ENCODE measurements at places on chromosomes 2 and 18. TPM values are rescaled to one million over a fixed set of nuclear protein-coding genes. Genes with fewer than 3 reads are reported as not detected.

DNA sequence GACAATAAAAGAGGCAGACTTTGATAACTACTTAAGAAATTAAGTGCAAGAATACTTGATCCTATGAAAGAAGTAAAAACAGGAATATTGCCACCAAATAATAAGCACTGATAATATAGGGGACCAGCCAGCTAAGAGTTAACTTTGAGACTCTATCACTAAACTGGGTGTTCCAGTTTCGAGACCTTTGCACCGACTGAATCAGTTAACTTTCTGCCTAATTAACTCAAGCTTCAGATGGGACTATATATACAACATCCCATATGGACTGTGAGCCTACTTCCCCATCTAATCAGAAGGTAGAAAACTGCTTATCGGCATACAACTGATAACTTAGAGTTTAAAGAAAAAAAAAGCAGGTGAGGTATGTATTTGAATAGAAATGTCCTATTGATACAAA, 25.8 kb upstream of the SLC9A2 start:
- no peaks in the 10 kb centered on the region for H3K4me1 ChIP-seq
- H3K27ac ChIP-seq = no peak overlapping the region
- no peaks in the 10 kb centered on the region for H3K27me3 ChIP-seq
- H3K36me3 ChIP-seq = no peaks in the 10 kb centered on the region
- no peak overlapping the region for H3K4me3 ChIP-seq
- no peak for DNase-seq

DNA sequence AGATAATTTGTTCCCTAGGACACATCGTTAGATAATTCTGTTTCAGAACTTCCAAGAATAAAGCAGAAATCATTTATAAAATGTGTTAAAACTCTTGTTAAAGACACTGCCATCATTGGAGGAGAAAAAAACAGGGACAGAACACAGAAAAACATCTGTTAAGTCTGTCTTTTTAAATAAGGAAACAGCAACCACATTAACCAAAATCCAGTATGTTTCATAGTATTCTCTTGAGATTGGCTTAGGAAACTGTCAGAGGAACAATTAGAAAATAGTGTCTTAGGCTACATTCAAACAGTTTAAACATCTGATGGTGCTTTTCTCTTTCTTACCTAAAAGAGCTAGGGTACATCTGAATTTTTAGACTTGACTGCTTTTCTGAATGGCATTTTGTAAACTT, 81.6 kb downstream of the PMS1 start:
- no peak overlapping the region for H3K27ac ChIP-seq
- DNase-seq = no peak
- no peak overlapping the region for H3K4me3 ChIP-seq
- no peaks in the 10 kb centered on the region for H3K27me3 ChIP-seq

- no peak overlapping the region for H3K27ac ChIP-seq
- H3K4me3 ChIP-seq = no peak overlapping the region
- peaks cover 10% of the 10 kb centered on the region for H3K4me1 ChIP-seq
- DNase-seq = no peak
- no peaks in the 10 kb centered on the region for H3K36me3 ChIP-seq
Measured at GRCh38 chr2:216081012-216081411, 597 bp downstream of the PECR start.

- no peak overlapping the region for H3K4me3 ChIP-seq
- no peaks in the 10 kb centered on the region for H3K4me1 ChIP-seq
- no peaks in the 10 kb centered on the region for H3K27me3 ChIP-seq
Measured at GRCh38 chr2:208086029-208086428, 38.3 kb downstream of the CRYGD start.

DNA sequence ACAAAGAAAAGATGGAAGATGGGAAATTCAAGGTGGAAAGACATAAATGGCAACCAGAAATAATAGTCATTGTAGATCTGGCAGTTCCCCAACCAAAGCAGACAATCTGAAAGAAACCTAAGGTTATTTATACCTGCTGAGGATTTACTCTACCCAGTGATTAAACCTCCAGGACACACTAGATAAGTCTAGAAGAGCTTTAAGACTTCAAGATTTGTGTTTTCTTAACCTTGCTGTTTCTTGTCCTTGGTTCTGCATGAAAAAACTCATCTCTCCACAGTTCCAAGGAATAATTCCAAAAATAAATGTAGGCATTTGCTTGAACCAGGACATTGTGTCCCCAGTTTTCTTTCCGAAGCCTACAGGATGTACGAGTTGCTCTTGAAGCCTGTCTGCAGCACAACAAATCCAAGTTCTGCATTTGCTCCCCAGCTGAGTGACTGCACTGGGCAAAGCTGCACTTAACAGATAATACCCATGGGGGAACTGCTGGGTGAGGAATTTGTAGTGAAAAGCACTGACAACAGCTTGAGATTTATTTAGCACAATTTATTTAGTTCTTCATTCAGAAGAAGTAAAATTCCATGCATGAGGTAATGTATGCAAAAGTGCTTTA, 19.8 kb downstream of the DTNA start:
- DNase-seq = peak; percentile 52
- H3K27ac ChIP-seq = no peak overlapping the region
- no peaks in the 10 kb centered on the region for H3K27me3 ChIP-seq
- no peaks in the 10 kb centered on the region for H3K36me3 ChIP-seq

DNA sequence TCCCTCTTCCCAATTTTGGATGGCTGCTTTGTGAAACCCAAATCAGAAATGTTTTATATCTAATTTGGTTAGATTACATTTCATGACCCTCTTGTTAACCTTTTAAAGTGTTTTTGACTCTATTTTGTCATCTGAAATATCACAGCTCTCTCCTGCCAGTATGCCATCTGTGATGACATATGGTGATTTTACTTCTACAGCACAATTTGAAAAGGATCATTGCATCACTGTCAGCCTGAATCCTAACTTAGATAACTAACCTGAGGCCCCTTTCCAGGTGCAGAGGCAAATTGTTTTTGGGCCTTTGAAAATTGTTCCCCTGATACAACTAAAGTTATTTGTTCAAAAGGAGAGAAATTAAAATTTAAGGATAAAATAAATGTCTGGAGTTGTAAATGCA, 1023.4 kb upstream of the LRRTM1 start:
- H3K4me1 ChIP-seq = no peaks in the 10 kb centered on the region
- no peaks in the 10 kb centered on the region for H3K27me3 ChIP-seq
- H3K4me3 ChIP-seq = no peak overlapping the region
- H3K27ac ChIP-seq = no peak overlapping the region
- no peak for DNase-seq

DNA sequence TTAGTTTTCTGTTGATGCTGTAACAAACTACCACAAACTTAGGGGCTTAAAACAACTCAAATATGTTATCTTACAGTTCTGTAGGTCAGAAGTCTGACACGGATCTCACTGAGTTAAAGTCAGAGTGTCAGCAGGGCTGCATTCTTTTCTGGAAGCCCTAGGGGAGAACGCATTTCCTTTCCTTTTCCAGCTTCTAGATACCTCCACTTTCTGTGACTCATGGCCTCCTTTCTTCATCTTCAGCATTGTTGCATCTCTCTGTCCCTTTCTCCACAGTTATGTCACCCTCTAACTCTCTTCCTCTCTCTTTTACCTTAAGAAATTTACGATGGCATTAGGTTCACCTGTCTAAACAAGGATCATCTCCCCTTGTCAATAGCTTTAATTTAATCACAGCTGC, 13.3 kb upstream of the PPP4R1 start:
- H3K36me3 ChIP-seq = no peaks in the 10 kb centered on the region
- H3K27me3 ChIP-seq = no peaks in the 10 kb centered on the region
- no peak overlapping the region for H3K27ac ChIP-seq
- no peak overlapping the region for H3K4me3 ChIP-seq

DNA sequence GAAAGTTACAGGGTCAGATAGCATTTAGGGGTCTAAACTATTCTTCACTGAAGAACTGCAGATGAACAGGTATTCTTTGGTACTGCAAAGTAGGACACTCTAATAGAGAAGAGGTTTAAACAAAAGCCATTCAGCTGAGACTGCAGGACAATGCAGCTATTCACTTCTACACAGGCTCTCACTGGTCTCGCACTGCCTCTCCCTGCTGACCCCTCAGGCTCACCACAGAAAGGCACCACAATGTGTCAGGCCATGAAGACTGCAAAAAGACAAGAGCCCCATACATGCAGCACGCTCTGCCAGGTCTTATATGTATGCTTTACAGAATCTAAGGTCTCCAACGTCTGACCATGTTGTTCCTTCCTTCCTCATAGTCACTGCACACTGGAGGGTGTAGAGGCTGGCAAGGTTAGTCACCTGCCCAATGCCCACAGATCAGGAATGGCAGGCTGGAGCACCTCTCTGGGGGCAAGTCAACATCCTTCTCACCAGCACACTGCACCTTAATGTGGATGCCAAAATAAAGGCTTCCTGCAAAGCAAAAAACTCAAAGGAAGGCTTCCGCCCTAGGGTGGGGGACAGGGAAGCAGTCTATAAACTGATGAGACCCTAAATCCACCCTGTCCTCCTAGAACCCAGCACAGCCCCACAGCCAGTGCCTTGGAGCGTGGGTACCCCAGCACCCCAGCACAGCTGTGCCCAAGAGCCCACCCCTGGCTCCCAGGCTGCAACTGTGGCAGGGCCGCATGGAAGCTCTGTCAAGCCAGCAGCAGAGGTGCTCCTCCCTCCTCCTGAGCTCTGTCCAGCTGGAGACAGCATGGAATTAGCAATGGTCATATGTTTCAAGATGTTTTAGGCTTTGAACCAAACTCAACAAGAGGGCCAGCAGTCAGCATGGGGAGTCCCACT, 10.7 kb upstream of the RNU4ATAC start:
- no peak for DNase-seq
- no peaks in the 10 kb centered on the region for H3K27me3 ChIP-seq
- no peak overlapping the region for H3K27ac ChIP-seq
- H3K4me1 ChIP-seq = peaks cover 9% of the 10 kb centered on the region
- H3K36me3 ChIP-seq = no peaks in the 10 kb centered on the region

Gene LHCGR
- total RNA-seq = 0.14 TPM

DNA sequence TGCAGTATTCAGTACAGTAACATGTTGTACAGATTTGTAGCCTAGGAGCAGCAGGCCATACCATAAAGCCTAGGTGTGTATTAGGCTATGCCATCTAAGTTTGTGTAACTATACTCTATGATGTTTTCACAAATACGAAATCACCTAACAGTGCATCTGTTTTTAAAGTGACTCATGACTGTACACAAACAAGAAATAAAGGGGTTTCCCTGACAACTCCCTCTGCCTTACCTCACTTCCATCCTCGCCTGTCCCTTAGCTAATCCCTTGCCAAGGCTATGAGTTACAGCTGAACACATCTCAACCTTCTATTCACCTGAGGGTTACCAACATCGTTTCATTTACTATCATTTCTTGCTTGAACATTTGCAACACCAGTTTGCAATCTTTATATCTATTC, 78.6 kb upstream of the RPRM start:
- H3K27me3 ChIP-seq = no peaks in the 10 kb centered on the region
- no peaks in the 10 kb centered on the region for H3K36me3 ChIP-seq
- no peak for DNase-seq
- no peak overlapping the region for H3K4me3 ChIP-seq
- no peak overlapping the region for H3K27ac ChIP-seq

Gene TRIM54
- 10.8 TPM for total RNA-seq

DNA sequence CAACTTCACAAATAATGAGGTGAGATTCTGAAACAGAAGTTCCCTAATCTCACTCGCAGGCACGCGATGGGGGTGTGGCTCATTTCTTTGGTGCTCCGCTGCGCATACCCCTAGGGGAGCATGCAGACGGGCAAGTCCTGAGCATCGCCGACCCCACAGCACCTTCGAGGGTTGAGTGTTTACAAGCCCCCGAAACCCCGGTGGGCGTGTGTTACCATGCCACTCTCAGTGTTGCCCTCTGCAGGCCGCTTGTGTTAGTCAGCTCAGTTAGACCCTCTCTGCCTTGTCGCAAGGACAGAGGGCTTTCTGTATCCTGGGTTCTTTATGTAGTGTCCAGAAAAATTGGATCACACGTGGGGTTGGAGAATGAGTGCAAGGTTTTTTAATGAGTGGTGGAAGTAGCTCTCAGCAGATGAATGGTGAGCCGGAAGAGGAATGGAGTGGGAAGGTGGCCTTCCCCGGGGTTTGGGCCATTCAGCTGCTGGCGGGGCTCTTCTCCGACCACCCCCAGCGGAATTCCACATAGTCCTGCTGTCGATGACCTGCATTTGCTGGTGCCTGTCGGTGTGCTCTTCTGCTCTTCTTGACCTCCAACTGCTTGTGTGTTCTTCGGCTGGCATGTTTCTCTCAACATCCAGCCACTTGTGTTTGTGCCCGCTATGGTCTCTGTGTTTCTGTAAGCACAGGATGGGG, 191.3 kb downstream of the RPRM start:
- H3K27me3 ChIP-seq = no peaks in the 10 kb centered on the region
- peak; percentile 14 for DNase-seq
- no peak overlapping the region for H3K27ac ChIP-seq
- H3K4me1 ChIP-seq = no peaks in the 10 kb centered on the region
- no peak overlapping the region for H3K4me3 ChIP-seq
